ENCODE measurements at places on chromosomes 1 and 21.

- no peak for DNase-seq
These were observed 31.5 kb downstream of the SESN2 start for GRCh38 chr1:28290851-28291250.

- DNase-seq, result no peak
These were observed 11.1 kb upstream of the EXO1 start for GRCh38 chr1:241836941-241837340.

DNA sequence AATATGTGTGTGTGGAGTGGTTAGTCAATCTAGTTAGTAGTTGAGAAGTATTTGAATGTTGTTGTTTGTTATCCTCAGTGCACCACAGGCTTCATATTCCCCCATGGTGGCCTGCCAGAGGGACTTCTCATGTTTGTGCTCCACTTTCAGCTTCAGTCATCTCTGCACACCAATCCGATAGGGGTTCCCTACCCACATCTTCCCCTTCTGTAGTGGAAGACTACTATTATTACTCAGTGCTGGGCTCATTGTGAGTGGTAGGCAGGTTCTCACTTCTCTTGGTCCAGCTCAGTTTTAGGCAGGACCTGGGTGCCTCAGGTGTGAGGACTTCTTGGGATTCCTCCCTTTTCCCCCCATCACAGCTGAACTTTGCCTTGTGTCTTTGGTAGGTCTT is 14.2 kb downstream of the MT1HL1 start:
- no peak for DNase-seq

DNA sequence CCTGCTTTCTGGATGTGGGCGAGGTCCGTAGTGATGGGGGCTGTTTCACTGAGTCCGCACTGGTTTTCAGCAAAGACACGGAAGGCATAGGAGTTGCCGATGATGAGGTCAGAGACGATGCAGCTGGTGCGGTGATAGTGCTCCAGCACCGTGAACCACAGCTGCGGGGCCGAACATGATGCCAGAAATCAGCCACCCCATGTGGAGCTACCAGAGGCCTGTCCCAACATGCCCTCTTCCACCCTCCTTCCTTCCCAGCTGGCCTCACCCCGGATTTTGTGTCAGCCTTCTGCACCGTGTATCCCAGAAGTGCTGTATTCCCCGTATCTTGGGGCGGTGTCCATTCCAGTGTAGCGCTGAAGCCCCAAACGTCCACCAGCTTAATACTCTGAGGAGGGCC is 10.0 kb downstream of the MYBPHL start:
- DNase-seq, result no peak

DNA sequence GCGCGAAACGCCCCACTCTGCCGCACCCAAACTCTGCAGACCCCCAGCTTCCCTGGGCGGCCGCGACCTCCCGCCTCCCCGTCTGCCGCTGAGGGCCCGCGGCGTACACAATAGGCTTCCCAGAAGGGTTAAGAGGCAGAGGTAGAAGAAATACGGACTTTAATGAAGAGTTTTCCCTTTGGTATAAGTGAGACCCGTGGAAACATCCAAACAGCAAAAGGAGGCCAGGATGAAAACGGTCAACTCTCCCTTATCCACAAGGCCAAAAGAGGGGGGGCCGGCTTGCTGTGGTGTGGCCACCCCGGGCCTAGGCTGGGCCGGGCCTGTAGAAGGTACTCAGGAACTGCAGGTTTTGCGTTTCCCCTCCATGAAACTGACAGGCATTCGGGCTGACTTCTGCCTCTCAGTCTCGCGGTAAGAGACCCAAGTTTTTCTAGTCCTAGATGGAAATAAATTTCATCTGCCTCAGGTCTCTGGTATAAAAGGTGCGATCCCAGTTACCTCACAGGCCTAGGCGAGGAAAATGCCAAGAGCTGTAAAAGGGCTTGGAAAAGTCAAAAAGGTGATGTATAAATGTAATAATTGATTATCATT is 671 bp upstream of the PYGO2 start:
- no peak for DNase-seq

- no peak for DNase-seq
These were observed 4.7 kb downstream of the TINAGL1 start for GRCh38 chr1:31580891-31581603.

DNA sequence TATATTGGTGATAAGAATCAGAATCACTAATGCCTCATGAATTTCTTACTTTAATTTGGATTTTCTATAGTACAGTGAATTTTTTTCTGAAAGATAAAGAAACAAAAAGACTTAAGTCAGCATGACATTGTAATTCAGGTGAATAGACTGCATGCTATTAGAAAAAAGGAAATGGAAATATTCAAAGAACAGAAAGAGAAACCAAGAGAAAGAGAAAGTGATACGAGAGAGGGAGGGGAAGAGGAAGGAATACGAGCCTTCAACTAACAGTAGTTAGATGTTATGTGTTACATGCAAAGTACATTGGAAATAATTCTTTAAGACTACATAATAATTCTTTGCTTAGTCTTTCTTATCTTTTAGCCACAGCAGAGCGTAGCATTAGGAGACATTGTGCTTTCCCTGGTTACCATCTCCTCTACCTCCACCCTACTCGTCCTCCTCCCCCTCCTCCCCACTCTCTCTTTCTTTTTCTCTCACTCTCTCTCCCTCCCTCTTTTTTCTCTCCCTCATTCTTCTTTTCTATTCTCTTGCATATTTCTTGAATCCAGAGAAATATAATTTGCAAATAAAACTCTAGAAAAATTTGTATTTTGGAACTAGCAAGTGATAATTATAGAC is 46.4 kb upstream of the ADGRL4 start:
- no peak for DNase-seq

- DNase-seq, result no peak
These were observed 34.3 kb upstream of the TTC4 start for GRCh38 chr1:54681358-54681757.

GRCh38 chr1:54888080-54888733 is 1.2 kb upstream of the DHCR24 start:
- DNase-seq, result no peak

- DNase-seq, result no peak
These were observed 41.7 kb downstream of the EVI5 start for GRCh38 chr1:92743221-92743620.
